Urothelium cell line (cell line): ENCODE measurements at places on chromosomes 2 and 18.

DNA sequence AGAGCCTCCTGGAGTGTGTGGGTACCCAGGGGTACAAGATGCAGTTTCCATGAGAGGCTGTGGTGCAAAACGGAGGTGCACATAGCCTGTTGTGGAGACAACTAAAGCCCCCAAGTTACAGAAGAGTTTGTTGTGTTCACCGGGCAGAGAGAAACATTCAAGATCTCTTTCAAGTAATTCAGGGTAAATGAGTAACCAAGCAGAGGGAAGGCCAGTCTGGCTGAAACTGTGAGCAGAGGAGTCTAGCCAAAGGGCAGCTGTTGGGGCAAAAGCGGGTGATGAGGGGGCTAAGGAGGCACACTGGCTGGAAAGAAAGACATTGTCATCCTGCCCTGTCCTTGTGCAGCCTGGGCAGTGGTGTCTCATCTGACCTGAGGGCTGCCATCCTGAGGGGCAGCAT is 52.0 kb downstream of the CXCR4 start:
- no peak for DNase-seq

GRCh38 chr2:161956738-161957137 is 117.3 kb downstream of the DPP4 start:
- no peak for DNase-seq

GRCh38 chr2:128510701-128511397 is 192.2 kb upstream of the HS6ST1 start:
- no peak for DNase-seq

- no peak for DNase-seq
These were observed 35.1 kb downstream of the KCNJ13 start for GRCh38 chr2:232741294-232741693.

- no peak for DNase-seq
These were observed 755 bp downstream of the NOL4 start for GRCh38 chr18:34223893-34224422.

GRCh38 chr18:79712206-79712857 is 32.7 kb downstream of the CTDP1 start:
- no peak for DNase-seq

DNA sequence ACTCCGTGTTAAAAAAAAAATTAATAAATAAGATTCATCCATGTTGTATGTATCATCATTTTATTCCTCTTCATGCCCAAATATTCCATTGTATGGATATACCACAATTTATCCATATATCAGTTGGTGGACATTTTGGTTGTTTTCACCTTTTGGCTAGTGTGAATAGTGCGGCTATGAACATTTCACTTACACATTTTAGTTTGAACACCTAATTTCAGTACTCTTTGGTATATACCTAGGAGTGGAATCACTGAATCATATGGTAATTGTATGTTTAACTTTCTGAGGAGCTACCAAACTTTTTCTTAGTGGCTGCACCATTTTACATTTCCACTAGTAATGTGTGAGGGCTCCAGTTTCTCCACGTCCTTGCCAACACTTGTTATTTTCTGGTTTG is 20.0 kb downstream of the CDCA7 start:
- DNase-seq = no peak

DNA sequence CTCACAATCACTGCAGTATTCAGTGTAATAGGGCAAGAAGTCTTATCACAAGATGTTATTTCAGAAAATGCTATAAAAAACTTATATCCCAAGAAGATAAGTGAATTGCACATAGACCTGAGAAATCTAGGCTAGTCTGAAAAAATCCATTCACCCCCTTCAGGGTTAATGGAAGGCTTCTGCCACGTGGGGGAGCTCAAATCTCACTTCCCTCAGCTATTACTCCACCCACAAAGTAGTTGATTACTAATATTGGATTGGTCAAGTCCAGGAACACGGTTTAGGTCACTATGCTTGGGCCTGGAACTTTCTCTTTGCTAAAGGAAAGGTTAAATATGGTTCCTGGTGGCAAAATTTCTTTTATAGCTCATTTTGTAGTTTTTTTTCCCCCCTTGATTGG is 51.2 kb upstream of the ADAM23 start:
- peak; percentile 64 for DNase-seq

DNA sequence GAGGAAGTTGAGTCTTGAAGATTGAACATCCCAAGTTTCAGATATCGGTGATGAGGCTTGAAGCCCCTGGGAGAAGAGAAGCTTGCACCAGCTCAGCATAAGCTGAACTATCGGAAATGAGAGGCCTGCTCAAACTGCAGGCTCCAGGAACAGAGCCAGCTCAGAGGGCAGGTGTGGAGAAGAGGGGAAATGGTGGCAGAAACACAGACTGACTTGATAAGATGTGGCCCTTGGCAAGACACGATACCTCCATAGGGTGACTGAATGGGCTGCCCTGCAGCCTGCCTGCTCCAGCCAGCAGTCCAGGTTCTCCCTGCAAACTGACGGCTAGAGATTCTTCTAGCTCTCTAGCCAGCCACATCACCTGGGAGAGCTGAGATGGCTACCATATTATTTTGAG is 86.6 kb downstream of the MYT1L start:
- no peak for DNase-seq

GRCh38 chr2:8779795-8780671 is 57.4 kb downstream of the KIDINS220 start:
- DNase-seq = no peak

- no peak for DNase-seq
These were observed 156.7 kb upstream of the HDAC4 start for GRCh38 chr2:239557516-239557915.

- no peak for DNase-seq
These were observed 11.7 kb upstream of the STK17B start for GRCh38 chr2:196183172-196183473.

GRCh38 chr2:38274286-38275276 is 102.5 kb downstream of the ATL2 start:
- peak; percentile 65 for DNase-seq

DNA sequence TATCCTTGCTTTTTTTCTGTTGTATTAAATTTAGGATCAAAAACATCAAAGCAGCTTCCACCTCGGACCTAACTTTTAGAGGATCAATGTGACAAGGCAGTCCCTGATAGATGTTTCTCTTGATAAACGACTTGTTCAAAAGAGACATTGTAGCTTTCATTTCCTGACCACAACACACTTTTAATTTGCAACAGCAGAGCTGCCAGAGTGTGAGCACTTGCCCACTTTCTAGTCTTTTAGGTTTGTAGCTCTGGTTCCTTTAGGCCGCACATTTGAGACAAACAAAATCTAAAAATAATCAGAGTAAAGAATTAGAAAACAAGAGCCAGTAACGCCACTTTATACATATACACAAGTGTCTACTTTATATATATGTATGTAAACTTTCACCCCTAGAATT is 3.1 kb downstream of the FIGN start:
- no peak for DNase-seq

DNA sequence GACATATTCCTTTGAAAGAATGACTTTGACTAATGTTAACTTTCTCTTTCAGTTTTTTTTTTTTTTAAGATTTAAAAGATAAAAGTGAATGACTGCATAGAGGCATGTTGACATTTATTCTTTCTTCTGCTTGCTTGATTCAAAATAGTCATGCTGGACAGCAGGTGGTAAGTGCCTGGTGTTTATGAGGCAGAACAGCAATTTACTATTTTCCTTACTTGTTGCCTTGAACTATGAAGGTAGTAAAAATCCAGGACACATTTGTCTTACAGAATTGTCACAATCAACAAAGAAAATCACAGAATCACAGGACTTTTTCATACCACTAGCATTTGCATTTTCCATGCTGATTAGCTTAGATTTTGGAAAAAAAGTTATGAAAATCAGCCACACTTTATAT is 388.3 kb downstream of the CTNNA2 start:
- no peak for DNase-seq

GRCh38 chr2:240893363-240893844 is 2.6 kb downstream of the MAB21L4 start:
- DNase-seq = peak; percentile 85

DNA sequence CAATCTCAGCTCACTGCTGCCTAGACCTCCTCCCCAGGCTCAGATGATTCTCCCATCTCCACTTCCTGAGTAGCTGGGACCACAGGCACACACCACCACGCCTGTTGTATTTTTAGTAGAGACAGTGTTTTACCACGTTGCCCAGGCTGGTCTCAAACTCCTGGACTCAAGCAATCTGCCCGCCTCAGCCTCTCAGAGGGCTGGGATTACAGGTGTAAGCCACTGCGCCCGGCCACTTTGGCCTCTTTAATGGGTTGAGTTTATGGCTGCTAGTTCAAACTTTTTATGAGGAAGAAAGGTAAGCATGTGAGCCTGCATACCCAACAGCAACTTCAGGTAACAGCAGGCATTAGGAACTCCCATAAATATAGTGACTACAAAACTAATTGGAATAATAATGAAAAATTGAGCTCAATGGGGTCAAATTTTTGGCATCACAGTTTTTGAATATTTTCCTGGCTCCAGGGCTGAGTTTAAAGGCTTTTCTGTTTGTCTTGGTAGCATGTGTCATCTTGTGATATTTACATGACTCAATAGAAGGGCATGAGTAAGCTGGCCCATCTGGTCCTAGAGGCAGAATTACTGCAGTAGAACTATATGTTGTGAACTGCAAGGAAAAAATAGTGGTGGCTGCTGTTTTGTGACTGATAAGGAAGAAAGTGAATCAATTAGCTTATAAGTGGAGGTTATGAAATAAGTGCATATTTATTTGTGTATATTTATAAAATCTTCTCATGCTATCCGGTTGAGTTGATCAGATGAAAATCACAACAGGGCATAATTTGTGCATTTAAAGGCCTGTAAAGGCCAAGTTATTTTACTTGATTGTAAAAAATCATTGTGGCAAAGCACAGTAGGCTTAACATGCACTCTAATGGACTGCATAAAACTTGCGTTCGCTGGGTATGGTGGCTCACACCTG is 24.8 kb downstream of the GALM start:
- peak; percentile 91 for DNase-seq

DNA sequence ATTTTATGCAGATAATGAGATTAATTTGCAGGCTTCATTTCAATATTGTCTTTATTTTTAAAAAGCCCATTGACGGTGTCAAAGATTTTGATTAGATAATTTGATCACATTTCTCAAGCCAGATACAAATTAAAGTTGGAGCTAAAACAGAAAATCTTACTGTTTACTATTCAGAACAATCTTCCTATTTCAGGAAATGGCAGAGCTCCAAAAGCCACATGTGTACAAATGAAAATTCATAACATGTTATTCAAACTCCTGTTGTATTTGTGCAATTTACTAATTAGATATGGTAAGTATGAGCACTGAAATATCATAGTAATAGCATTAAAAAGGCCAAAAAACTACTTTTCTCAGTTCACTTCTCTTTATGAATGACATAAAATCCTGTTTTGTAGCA is 682.9 kb downstream of the KCNJ3 start:
- DNase-seq = no peak
